ENCODE measurements at places on chromosomes 1 and 21.
A peak's percentile ranks its signal among the peaks of the same experiment; 100 is the strongest.

GRCh38 chr1:212089560-212090163, 54.1 kb downstream of the DTL start:
- no peak for DNase-seq

DNA sequence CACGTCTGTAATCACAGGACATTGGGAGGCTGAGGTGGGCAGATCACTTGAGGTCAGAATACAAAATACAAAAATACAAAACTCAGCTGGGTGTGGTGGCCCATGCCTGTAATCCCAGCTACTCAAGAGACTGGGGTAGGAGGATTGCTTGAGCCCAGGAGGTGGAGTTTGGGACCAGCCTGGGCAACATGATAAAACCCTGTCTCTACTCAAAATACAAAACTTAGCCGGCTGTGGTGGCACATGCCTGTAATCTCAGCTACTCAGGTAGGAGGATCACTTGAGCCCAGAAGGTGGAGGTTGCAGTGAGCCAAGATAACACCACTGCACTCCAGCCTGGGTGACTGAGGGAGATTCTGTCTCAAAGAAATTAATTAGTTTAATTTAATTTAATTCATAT, 6.5 kb upstream of the ITLN1 start:
- DNase-seq, result no peak

DNA sequence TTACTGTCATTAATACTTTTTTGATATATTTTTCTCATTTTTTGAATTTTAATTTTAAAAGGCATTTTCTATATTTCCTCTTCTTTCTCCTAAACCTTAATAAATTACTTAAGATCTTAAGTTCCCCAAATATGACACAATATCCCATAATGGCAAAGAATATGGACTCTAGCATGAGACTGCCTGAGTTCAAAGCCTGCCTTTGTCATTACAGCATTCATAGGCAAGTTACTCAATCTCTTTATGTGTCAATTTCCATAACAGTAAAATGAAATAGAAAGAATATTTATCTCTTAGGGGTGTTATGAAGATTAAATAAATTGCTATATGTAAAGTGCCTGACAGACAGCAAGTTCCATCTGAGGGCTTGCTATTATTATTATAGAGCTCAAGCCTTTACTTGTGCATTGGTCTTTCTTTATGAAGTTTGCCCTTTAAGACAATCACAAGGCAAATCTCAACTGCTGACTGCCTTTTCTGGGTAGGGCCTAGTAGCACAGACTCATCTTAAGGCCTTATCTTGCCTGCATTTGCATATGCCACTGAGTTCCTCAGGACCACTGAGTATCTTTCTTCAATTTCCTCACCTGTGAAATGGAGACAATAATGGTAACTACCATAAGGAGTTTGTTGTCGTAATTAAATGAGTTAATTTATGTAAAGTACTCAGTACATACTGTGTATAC, 231.0 kb downstream of the NRIP1 start:
- no peak for DNase-seq

DNA sequence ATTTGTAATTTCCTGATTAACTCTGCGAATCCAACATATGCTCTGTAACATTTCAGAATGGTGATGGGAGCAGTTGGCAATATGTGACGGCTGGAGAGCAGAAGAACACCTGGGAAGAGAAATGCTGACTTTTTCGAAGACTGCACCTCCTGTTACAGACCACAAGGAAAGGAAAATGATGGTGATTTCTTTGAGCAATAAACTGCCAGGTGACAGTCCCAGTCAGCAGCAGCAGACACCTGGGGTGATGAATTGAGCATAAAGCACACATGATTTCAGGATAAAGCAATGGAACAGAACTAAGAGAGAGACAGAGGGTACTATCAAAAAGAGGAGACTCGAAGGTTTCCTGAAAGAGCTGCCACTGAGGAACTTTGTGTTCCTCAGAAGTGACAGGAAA, 528.6 kb downstream of the NEGR1 start:
- DNase-seq, result no peak

DNA sequence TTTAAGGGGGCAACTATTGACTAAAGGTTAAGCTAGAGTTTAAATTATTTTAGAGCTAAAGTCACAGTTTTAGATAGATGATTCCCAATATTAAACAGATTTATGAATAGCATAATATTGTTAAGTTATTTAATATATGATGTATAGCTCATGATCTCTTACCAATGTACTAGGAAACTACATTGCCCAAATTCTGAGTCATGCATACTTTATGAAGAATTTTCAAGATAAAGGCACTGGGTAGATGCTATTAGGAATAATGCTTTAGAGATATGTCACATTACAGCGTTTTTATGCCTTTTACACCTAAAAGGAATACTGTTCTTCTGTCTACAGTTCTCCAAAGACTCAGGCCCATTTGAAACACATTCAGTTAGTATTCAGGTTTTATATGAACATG, 215.1 kb downstream of the NCAM2 start:
- no peak for DNase-seq

GRCh38 chr1:21099034-21099868, 77.4 kb downstream of the EIF4G3 start:
- peak; percentile 48 for DNase-seq

DNA sequence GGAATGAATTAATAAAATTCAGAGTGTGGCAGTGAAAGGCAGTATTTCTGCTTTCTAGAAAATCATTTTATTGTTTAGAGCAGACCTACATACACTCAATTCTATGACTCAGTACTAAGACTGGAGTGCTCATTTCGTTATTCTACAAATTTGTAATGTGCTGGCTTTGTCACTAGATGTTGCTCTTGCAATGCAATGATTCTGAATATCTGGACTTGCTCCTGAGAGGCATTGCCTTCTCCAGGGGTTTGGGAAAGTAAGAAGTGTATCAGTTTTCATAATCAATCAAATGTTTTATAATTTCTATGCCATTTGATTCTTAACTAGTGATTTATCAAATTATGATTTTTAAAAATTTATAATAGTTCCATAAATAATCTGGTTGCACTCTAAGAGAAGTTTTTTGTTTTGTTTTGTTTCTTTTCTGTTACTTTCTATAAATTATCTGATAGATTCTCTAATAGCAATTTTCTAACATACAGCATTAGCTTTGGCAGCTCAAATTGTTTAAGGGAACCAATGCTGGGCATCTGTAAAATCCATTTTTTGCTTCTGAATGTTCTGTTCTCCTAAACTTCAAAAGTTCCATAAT, 280.5 kb upstream of the SGIP1 start:
- DNase-seq, result peak; percentile 78

DNA sequence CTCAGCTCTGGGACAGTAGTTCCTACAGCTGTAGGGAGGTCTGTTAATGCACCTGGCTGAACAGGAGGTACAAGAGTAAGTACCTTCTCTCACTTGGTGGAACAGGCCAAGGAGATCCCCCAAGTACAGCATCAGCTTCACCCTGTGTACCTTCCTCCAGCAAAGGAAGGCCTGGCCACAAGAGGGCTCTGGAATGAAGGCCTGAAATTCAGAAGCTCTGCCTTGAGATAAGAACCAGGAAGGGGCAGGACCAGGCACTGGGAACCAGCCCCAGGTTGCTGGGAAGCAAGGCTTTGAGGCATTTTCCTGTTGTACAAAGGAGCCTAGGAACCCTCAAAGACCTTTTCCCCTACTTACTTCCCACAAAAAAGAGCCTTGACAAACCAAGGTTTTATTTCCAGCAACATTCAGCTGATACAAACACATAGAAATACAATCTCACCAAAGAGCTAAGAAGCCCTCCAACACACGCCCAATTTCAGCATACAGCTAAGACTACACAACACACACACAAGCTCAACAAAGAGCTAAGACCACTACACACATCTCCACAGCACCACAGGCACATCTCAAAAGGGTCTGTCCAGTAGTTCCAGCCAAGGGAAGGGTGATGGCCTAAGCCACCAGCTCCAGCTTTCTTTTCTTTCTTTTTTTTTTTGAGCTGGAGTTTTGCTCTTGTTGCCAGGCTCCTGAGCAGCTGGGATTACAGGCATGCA, 23.5 kb downstream of the F11R start:
- DNase-seq, result peak; percentile 45

- no peak for DNase-seq
Observed at GRCh38 chr1:228036701-228037231, 30.0 kb downstream of the WNT3A start.

DNA sequence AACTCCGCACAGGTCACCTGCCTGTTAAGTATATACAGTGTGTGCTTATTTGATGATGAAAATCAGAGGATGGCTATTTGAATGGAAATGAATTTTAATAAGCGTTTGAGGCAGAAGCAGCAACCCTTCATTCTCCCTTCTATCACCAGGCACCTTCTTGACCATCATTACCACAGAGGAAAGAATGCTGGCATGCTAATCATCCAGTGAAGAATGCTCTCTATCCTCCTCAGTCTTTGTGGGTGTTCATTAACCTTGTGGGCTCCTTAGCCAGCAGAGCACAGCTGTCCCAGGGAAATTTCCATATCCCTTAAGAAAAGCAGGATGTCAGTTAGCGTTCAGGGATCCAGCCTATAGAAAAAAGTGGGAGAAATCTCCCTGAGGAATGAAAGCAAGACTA, 428.0 kb upstream of the CAMK1G start:
- DNase-seq, result no peak

DNA sequence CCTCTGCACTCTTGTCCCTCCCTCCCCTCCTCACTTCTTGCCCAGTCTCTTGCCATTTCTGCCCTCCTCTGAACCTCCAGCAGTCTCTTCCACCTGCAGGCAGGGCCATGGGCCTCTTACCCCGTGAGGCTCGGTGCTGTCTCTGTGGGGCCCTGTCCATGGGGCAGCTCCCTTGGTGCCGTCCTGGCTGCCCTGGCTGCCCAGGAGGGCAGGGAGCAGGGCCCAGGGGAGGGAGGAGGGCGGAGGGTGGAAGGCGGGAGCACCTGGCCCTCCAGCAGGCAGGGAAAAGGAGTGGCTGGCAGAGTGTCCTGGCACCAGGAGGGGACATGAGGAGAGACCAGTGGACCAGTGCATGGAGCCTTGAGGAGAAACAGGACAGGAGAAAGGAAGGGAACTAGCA, at the start of gene RORC:
RORC (minus strand) TSS at position 198 of the 400 bp plus-strand sequence; CDS start at position 160, 38 bp downstream.
- DNase-seq, result no peak

DNA sequence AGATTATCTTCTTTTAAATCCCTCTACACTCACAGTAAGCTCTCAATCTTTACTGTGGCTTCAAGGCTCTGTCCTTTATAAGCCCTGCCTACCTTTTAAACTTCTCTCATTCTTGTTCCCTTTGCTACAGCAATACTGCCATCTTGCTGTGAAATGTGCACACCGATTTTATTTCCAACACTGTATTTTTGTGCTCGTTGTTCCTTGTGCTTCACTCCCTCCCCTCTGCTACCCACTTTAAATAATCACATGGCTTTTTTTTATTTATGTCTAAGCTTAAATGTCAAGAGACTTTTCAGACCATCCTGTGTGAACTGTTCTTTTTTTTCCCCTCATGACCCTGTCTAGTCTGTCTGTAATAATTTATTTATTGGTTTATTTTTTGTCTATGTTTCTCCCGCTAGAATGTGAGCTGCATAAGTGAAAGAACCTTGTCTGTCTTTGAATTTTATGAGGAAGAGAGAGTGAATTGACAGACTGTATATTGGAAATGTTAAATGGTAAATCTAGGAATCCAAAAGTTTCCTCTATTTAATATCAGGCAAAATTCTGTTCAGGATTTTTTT, 45.7 kb downstream of the ABCD3 start:
- DNase-seq, result peak; percentile 19

GRCh38 chr1:192632188-192632587, 3.8 kb upstream of the RGS13 start:
- no peak for DNase-seq

- DNase-seq, result no peak
Observed at GRCh38 chr21:45095505-45095904, 21.1 kb downstream of the ADARB1 start.

GRCh38 chr1:85327759-85328158, 51.3 kb upstream of the BCL10 start:
- DNase-seq, result no peak

DNA sequence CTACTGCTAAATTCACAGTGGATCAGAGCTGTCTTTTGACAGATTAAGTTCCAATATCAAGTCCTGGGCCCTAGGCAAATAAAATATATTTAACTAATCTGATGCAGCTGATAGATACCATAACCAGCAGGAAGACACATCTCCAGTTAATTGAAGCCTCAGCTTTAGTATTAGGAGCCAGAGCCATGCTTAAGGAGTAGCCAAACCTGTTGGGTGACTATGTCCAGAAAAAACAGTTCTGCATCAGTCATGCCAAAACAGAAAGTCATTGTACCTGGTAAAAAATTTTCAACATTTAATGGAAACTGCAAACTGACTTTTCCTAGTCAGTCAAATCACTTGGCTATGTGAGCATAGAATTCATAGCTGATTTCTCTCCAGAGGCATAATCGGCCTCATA, 200.5 kb upstream of the RUNX1 start:
- DNase-seq, result no peak

GRCh38 chr21:17738176-17738953, 80.8 kb downstream of the C21orf91 start:
- DNase-seq, result no peak

GRCh38 chr1:38029685-38030511, 16.7 kb downstream of the POU3F1 start:
- peak; percentile 95 for DNase-seq

- no peak for DNase-seq
Observed at GRCh38 chr21:44425307-44425894, 29.9 kb upstream of the LRRC3 start.

DNA sequence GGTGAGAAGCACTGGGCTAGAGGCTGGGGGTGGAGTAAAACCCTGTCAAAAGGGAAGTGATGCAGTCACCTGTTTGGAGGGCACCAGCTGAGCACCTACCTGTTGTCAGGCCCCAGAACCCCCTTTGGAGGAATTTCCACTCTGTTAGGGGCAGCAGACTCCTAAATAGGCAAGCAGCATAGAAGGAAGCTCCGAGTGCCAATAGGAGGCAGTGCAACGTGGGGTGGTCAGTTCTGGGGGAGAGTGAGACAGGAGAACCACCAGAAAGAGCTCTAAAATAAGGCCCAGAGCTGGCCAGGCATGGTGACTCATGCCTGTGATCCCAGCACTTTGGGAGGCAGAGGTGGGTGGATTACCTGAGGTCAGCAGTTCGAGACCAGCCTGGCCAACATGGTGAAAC, 203.7 kb upstream of the ZC3H12A start:
- no peak for DNase-seq

DNA sequence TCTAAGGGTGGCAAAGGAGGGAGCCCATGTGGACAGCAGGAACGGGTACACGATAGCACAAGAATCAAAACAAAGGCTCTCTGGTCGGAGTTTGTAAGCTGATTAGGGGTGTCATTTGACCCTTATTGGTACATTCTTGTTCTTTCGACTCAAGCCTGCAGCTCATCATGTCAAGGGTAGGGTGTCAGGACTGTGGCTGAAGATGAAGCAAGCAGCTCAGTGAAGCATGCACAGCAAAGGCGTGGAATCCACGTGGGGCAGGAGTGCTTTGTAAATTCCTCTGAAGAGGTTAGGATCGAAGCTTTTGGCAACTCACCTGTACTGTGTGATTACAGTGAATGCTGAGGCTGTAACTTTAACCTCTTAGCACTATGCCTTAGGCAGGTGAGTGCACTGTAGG, 4.7 kb upstream of the ABCB10 start:
- DNase-seq, result no peak

All from activated CD4-positive, alpha-beta T cell treated with anti-CD3 and anti-CD28 coated beads, Interleukin-2, Interleukin-6, amounts not matched to agents 100 ng/mL and 50 ng/mL, durations not matched to agents 16 hours and 8 hours (primary cell).